ENCODE measurements at places on chromosomes 6 and 20.

DNA sequence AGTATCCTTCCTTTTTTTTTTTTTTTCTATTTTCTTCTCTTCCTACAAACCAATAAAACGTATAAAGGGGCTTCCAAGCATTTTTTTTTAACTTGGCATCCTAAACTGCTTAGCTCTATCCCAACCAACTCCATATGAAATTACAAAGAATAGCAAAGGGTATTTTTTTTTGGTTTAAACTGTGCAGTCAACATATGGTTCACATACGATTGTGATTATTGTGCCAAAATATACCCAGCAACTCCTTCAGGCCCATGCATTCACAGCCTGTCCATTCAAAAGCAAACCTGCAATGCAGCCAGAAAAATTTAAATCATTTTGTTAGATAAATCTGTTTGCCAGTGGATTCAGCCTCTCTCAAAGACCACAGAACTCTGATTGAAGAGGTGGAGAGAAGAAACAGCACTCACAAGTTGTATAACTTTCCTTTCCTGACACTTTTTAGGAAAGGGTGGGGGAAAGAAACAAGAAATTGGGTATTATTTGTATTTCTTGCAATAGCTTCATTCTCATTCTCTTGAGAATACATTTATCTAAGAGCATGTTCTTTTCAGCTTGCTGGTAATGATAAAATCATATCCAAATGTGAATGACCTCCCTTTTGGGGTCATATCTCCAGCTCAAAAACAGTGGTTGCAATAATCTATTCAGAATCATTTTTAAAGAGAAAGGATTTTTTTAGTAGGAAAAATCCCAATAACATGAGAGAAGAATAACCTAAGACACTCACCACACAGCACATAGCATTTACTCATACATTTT, 701.3 kb upstream of the CHD6 start:
- DNase-seq = no peak

DNA sequence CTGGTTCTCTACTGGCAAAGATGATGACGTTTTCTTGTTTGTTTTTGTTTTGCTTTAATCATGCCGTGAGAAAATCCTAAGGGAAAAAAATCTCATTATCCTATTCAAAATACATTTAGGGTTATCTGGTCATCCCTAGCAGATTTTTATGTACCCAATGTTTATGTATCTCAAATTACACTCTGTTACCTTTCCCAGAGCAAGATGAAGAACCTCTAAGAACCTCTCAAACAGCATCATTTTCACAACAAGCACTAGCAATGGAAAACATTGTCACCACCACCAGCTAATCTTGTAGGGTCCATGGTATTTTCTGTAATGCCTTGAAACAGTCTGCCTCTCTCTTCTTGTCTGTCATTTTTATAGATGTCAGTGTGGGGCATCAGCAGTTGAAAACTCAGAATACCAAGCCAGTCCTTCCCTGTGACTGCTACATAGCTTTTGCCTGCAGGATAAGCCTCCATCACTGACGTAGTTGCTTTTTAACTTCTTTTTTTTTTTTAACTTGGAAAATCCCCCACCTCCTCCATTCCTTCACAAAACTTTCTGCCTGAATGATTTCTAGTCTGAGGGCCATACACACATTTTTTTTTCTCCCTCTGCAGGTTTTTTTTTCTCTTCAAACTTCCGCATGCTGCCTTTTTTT, 2.4 kb upstream of the SNAP25 start:
- no peak for DNase-seq

DNA sequence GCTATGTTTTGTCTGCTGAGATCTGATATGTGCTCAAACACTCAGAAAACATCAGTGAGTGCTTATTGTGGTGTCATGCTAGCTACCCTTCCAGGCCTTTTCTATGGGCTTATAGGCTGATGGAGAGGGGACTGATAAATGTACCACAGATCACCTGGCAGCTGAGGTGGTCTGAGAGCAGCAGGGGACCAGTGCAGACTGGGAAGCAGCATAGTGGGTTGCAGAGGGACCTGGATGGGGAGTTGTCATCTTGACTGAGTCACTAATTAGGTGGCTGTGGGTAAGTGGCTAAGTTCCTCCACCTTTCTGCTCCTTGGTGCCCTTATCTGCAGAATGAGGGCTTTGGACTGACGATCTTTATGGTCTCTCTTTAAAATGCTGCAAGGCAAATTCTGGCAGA, 2.8 kb downstream of the TMEM200A start:
- no peak for DNase-seq

- DNase-seq = no peak
Observed at GRCh38 chr20:58447511-58448391, 58.7 kb downstream of the VAPB start.

- DNase-seq = no peak
Observed at GRCh38 chr6:84691978-84692623, 72.3 kb downstream of the TBX18 start.

DNA sequence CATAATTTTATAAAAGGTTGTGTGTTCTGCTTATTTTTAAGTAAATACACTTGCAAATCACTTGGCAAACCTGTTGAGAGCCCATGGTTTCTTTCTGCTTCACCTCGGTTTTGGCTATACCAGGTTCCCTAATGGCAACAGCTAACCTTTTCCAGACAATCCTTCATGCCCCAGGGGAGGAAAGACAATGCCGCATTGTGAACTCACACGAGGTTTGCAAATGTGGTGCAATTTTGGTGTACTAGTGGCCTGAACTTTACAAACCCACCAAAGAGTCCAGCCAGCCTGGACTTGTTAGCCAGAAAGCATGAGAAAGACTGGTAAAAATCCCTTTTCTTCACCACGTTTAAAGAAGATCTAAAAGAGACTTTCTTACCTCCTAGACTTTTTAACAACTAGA, 84.8 kb upstream of the SOX4 start:
- DNase-seq = no peak

DNA sequence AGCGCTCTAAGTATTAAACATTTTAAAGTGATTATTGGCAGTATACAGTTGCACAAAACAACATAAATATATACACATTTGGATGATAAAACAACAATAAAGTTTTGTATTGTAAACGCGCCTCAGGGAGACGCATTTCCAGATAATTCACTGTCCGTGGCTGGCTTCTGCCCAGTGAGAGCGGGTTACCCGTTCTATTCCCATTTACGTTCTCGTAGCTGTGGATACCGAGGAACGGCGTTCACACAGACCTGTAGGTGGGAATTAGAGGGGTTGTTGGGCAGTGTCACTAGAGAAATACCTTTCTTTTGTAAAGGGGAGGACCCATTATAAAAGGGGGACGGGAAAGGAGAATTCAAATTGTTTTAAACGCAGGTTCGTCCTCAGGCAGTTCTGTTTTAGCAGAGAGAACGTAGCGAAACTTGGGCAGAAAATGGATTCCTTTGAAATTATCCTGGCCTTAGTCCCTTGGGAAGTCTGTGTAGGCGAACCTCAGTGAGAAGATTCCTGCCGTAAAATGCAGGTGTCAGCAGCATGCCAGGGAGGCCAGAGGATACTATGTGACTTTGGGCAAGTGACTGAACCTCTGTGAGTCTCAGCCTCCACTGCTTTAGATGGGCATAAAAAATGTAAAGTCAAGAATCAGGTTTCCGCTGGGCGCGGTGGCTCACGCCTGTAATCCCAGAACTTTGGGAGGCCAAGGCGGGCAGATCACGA, 756 bp downstream of the MTG2 start:
- no peak for DNase-seq

- no peak for DNase-seq
Observed at GRCh38 chr6:88572449-88573139, 390.8 kb downstream of the RNGTT start.

- peak; percentile 79 for DNase-seq
Observed at GRCh38 chr6:105810105-105810921, 275.8 kb upstream of the PRDM1 start.

DNA sequence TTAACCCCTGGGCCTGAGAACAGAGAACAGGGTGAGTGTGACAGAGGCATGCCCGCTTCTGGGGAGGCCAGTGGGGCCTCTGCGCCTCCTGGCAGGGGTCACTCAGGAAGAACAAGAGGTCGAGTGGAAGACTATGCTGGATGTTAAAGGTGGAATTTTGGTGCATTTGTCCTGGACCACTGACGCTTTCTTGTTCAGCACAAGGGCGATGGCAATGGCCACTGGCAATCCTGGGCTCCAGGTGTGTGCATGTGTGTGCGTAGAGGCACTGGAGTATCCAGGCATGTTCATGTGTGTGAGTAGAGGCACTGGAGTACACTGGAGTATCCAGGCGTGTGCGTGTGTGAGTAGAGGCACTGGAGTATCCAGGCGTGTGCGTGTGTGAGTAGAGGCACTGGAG, 23.5 kb upstream of the NPBWR2 start:
- DNase-seq = no peak

DNA sequence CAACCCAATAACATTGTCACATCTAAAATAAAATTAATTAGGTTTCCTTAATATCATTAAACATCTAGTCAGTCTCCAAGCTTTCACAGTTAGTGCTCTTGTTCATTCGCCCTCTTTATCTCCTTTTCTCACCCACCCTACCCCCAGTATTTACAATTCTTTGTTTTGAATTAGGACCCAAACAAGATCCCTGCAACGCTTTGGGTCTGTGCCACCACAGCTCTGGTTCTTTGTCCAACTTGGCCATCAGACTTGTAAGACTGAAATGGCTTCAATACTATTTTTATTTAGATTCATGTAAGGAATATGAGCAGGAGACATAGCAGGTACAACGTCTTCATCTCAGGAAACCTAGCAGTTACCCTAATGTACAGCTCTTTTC, 276.5 kb downstream of the CDKAL1 start:
- no peak for DNase-seq

DNA sequence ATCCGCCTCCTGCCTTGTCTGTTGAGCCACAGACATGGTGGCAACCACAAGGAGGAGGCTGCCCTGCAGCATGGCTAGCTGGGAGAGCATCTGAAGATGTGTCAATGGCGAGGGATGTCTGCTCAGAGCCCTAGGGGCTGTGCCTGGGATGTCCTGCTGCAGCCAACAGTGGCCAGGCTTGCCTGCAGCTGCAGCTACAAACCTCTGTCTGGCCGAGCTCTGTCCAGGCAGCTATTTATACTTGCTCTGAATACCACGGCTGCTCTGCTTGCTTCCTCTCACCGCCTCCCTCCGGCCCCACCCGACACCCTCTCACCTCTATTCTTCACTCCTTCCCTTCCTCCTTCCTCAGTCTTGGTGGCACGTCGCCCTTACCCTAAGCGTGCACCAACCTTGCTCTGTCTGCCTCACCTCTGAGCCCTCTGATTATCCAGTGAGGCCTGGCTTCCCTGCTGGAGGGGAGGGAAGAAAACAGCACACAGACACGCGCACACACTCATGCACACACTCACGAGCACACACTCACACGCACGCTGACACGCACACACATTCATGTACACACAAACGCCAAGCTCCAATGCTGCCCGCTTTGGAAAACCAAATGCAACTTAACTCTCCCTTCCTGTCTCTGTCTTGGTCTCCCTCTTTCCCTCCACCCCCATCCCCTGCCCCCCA, at the start of gene ANGPT4:
ANGPT4 (minus strand) TSS at position 210 of the 675 bp plus-strand sequence; CDS start at position 90, 120 bp downstream.
- DNase-seq = no peak

DNA sequence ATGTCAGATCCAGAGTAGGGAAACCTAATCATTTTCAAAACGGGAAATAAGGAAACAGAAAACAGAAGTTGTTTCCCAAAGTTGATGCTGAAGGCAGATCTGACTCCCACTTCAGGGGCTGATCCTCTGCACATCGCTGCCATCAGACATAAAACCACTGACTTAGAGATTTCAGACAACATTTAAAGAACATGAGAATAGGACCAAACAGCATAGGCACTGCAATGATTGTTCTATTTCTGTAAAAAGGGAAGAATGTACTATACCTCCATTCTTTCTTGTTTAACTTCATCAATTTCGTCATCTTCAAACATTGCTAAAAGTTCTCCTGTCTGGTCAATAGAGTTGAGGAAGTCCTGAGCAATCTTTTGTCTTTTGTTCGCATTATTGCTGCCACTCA, 324.7 kb upstream of the RUNX2 start:
- DNase-seq = no peak

- no peak for DNase-seq
Observed at GRCh38 chr20:50017576-50018248, 34.9 kb downstream of the SNAI1 start.

- no peak for DNase-seq
Observed at GRCh38 chr6:169839898-169840631, 88.6 kb downstream of the ERMARD start.

DNA sequence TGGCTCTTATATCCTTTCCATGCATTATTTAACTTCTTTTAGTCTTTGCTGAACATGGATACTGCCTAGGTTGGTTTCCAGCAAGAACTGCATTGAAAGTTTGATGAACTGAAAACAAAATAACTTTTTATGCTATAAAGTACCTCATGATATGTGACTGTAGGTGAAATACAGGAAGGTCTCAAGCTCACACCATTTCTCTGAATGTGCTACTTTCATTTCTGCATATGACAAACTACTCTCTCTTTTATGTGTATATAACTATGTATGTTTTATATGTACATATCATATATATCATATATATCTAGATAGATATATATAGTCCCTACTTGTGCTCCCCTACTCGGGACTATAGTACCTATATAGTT, 65.9 kb downstream of the AIG1 start:
- no peak for DNase-seq

- DNase-seq = no peak
Observed at GRCh38 chr20:21048841-21049273, 57.3 kb downstream of the LINC00237 start.

DNA sequence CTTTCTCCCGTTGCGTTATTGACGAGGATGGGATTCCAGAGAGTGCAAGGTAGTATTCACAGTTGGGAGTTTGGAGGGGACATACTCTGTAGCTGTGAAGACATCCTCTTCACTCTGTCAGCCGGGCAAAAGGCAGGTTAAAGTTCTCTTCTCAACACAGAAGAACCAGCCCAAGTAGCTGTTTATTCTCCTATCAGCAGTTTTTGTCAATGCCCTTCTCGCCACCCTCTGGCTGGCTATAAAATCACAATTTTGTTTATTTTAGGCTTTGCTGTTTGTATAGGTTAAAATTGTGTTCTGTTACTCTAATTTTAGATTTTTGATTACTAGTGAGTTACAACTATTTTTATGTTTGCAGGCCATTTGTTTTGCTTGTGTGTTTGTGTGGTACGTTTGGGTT, 37.9 kb upstream of the MAS1 start:
- no peak for DNase-seq

- DNase-seq = no peak
Observed at GRCh38 chr6:7996538-7997111, 67.6 kb downstream of the BLOC1S5 start.
